ENCODE measurements at places on chromosomes 16 and 17.

- no peak for DNase-seq
These were observed 31.5 kb downstream of the NLRP1 start for GRCh38 chr17:5552841-5553240.

- no peak for DNase-seq
These were observed 30.1 kb downstream of the SNX11 start for GRCh38 chr17:48137656-48138055.

DNA sequence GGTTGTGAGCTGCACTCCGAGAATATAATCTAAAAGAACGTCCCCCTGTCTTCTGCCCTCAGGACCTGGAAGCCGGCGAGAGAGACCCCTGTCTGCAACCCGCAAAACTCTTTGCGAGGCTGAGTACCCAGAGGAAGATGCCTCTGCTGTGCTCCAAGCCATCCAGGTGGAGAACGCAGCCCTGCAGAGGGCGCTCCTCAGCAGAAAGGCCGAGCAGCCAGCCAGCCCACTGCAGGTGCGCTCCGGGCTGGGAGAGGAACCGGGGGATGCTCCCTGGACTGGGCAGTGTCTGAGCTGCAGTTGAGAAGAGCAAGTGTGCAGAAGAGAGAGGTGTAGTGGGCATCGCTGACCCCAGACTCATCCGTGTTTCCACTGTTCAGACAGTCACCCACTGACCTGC is 148.3 kb downstream of the KATNIP start:
- no peak for DNase-seq

- no peak for DNase-seq
These were observed 418.0 kb downstream of the CA10 start for GRCh38 chr17:51740531-51740930.

DNA sequence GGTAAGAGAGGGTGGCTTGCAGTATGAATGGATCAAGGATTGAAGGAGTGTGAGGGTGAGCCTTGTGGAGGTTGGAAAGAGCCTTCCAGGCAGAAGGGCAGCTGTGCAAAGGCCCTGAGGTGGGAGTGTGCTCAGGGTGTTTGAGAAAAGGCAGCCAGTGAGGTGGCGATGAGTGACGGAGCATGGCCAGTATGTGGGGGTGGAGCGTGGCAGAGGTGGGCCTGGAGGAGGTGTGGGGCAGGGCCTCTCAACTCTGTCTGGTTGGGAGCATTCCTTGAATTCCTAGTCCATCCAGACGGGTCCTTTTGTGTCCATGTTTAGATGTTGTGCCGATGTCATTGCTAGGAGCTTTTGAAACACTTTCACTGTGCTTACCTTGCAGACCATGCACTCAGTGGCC is 51.3 kb downstream of the EPN2 start:
- no peak for DNase-seq

Data from ovary (tissue), 10 donors.